GDM1 (cell line): ENCODE measurements at places on chromosomes 6 and 20.

- DNase-seq = no peak
These were observed 10.5 kb upstream of the AVP start for GRCh38 chr20:3094848-3095629.

DNA sequence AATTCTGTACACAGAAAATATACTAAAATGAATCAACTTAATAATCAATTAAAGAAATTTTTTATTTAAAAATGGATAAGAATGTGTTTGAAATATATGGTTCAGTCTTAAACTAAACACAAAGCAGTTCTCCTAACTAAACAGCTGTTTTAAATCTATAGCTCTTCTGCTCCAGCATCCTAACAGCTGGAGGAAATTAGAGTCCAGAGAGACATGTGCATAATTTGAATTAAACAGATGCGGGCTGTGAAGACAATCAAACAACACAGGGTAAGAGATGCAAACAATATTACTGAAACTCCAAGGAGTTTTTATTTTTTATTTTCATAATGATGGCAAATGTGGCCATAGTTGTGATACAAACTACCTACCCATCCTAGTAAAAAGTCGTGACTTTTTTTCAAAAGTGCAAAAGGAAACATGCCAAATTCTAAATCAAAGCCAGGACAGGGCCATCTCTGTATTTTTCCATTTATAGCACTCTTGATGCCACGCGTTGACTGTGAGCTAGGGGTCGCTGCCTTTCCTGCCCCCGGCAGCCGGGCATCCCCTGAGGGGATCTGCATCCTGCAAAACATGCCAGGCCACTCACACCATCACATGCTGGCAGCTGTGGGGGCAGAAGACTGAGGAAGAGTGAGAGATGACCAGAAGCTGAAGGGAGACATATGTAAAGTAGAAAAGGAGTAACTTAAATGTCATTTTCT is 310.6 kb downstream of the PRKN start:
- DNase-seq = no peak

- no peak for DNase-seq
These were observed 41.8 kb downstream of the OLIG3 start for GRCh38 chr6:137452333-137452894.

DNA sequence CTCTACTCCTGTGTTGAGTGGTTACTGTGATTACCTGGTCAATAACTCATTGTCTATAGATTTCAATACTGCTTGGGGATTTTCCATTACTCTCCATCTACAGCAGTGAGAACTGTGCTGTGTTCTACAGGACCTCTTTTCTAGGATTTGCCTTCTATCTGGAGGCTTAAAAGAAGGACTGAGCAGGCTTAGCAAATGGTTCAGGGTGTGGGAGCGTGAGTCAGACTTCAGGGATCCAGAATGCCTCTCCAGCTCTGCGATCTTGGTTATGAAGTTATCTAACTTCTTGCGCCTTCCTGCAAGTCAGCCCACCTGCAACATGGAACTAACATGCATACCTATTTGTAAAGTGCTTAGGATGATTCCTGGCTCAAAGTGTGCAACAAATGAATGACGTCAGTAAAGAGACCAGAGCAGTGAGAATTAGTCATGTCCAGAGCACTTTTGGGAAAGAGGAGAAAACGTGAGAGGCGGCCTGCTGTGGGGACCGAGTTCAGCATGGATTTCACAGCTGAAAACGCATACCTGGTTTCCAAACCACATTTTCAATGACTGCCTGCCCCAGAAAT is 610.1 kb upstream of the CDH4 start:
- DNase-seq = no peak

DNA sequence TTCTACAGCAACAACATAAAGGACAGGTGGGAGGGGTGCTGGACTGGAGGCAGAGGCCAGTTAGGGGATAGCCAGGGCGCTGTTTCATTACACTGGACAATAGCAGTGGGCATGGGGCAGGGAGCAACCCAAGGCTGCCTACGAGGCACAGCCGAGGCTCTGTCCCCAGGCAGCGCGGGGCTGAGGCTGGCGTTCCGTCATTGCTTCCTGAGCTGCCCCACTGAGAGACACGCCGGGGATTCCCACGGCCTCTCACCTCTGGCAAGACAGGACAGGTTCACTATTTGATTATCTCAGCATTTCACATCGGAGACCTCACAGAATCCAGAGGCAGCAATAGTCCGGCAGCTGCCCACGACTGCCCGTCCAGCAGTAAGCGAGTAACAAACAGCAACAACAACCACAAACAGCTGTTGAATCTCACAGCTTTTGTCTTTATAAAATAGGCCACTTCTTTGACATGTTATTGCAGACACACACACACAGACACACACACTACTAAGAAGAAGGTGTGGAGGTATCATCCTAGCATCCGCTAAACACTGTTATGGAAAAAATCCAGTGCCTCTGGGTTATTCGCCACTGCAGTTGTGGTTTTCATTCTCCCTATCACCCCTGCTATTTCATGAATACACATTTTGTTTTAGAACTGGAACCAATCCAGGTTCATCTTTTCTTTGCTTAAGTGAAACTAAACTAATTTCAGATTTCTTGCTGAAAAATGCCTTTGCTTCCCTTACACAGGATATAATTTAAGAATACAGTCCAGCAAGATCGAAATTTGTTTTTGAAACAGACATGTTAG is 19.5 kb downstream of the KIF25 start:
- no peak for DNase-seq

- DNase-seq = no peak
These were observed 128.8 kb upstream of the GGTLC1 start for GRCh38 chr20:24117383-24117782.

GRCh38 chr6:29566856-29567255 is 7.3 kb upstream of the UBD start:
- DNase-seq = no peak

DNA sequence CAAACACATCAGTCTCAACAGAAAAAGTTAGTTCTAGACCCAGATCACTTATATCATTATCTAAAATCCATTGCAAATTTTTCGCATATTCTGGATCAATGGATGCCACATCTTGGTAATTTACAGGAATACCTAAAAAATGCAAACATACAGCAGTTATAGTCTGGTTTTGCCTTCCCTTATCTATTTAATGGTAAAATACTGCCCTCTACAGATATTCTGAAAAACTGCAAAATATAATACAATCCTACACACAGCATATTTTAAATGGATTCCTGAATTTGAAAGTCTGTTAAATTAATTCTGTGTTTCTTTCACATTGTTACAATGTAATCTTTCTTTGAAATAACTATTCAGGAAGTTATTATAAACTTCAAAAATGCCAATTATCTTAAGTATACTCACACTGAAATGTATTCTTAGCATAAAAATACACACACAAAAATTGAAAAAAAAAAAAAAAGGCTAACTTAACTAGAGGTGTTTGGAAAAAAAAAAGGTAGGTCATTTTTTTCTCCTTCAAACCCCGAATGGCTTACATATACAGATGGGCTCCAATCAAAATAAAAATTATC is 88.4 kb downstream of the HACE1 start:
- peak; percentile 2 for DNase-seq

DNA sequence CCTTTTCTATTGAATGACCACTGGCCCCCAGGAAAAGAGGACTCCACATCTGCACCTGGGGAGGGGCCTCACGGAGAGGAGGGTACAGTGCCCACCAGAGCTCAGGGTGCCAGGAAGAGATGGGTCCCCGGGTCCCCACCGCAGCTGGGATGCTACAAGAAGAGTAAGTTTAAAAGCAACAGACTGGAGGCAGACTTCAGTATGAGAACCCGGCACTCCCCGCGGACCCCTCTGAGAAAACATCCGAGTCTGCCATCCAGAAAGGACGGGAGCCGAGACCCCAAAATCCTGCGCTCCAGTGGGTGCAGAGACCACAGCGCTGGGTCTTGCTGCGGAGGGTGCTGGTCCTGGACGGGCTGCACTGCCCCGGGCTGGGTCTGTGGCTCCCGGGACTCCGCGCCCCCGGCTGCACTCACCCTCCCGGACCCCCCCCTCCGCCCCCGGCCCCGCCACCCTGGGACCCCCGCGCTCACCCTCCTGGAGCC is 350 bp downstream of the HELZ2 start:
- DNase-seq = no peak

GRCh38 chr6:160972111-160972510 is 19.5 kb upstream of the MAP3K4 start:
- DNase-seq = no peak

DNA sequence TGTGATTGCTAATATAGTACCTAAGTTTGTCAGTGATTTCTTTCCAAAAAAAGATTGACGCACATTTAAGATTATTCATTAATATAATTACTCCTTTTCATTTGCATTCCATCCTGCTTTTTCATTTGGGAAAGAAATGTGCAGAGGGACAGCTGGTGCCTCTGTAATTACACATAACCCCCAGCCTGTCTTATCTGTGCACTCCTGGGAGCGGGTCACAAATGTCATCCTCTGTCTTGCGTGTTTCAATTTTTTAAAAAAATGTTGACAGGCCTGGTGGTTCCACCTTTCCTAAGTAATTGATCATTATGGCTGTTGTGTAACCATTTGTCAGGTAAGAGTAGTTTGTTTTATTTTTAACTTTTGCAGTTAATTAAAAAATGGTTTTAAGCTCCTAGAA is 92.7 kb downstream of the SLX4IP start:
- DNase-seq = no peak

GRCh38 chr6:93136111-93136510 is 283.2 kb downstream of the EPHA7 start:
- no peak for DNase-seq

DNA sequence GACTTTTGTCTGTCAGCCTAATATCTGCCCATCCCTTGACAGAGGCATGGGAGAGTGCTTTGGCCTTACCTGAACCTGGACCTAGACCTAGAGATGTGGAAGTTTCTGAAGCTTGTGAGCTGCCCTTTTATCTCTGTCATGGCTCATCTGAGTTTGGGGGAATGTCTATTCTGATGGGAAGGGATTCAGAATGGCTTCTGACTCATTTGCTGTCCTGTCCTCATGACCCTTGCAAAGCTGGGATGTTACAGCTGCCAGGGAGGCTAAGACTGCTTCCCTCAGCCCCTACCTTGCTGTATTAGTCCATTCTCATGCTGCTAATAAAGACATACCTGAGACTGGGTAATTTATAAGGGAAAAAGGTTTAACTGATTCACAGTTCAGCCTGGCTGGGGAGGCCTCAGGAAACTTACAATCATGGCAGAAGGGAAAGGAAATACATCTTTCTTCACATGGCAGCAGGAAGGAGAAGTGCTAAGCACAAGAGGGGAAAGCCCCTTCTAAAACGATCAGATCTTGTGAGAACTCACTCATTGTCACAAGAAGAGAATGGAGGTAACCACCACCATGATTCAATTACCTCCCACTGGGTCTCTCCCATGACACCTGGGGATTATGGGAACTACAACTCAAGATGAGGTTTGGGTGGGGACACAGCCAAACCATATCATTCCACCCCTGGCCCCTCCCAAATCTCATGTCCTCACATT is 252.2 kb downstream of the ERMARD start:
- DNase-seq = no peak

DNA sequence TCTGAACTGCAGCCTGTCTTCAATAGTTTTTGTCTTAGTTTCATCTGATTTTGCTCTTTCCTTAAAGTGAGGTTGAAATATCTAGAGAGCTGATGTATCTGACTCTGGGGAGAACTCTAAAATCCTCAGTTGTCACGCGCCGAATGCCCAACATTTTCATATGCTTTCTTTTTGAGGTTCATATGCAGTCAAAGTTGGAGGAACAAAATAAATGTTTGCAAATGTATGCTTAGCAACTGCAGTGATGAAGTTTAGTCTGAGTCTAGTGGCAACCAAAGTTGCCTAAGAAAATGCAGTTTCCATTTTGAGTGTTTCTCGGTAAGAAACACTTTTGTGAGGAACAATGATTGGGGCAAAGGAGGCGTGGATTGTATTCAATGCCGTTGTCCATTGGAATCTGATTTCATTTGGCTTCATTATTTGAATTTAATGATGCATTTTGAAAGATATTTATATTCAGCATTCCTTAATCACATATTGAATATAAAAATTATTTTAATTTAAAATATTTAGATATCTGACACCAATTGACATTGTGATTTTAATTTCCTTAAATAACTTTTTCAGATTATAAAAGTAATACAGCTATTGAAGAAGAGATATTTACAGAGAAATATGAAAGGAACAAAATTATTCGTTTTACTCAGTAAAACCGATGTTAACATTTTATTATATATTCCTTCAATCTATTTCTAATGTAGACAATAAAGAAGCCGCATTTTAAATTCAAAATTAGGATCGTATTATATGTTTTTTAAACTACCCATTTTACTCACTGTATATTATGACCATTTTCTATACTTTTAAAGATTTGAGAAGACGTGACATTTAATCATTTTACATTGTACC is 122.0 kb downstream of the PLEKHG1 start:
- no peak for DNase-seq

GRCh38 chr6:24997231-24997630 is 61.5 kb upstream of the RIPOR2 start:
- no peak for DNase-seq

GRCh38 chr6:55088902-55089301 is 85.4 kb upstream of the HCRTR2 start:
- no peak for DNase-seq

DNA sequence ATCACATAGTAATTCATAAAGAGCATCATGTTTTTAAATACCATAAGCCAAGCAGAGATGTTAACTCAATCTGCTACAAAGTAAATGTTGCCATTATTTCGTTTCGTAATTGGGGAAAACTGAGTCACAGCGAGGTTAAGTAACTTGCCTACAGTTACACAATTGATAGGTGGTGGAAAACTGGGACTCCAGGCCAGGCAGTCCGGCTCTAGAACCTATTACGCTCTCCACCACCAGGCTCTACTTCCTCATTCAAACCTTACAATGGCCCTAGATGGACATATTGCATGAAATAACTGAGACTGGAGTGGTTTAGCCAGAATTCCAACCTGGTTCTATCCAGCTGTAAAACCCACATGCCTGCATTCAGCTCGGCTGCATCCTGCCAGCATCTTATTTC is 58.2 kb downstream of the LINC00237 start:
- no peak for DNase-seq

- DNase-seq = no peak
These were observed 51.9 kb downstream of the GCLC start for GRCh38 chr6:53492860-53493634.

GRCh38 chr20:675453-676314 is at the start of gene SCRT2:
Gene SCRT2 (minus strand): TSS chr20:675802. CDS start chr20:675601, 201 bp downstream.
- DNase-seq = peak; percentile 49

DNA sequence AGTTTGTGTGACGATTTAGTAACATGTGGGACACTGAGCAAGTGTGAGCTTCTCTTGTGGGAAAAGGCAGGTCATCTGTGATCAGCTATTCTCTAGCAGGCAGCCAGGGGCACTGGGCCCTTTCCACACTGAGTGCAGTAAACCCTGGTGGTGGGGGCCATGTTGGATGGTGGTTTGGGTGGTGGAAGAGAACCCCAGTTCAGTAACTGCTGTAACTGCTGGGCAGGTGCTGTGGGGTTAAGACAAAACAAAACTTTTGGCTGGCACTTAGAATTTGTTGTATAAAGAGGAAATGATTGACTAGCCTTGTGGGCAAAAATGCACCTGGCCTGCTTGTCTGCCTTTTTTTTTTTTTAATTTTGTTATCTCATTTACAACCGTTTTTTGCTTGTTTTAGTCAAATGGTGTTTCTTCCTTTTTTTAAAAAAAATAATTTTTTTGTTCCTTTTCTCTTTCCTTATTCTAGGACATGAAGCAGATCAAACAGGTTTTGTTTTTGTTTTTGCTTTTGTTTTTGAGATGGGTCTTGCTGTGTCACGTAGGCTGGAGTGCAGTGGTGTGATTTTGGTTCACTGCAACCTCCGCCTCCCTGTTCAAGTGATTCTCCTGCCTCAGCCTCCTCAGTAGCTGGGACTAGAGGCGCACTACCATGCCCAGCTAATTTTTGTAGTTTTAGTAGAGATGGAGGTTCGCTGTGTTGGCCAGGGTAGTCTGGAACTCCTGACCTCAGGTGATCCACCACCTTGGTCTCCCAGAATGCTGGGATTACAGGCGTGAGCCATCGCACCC is 59.8 kb downstream of the IGF2R start:
- no peak for DNase-seq
